Kidney (tissue), 22 donors: ENCODE measurements at places on chromosomes 13 and 19. TPM values are rescaled to one million over a fixed set of nuclear protein-coding genes. Genes with fewer than 3 reads are reported as not detected.

GRCh38 chr19:32498648-32499200 is 82.3 kb upstream of the PDCD5 start:
- H3K27me3 ChIP-seq, result no peaks in the 10 kb centered on the region
- H3K27ac ChIP-seq, result no peak overlapping the region
- H3K4me1 ChIP-seq, result no peaks in the 10 kb centered on the region
- no peak for DNase-seq

- no peaks in the 10 kb centered on the region for H3K4me1 ChIP-seq
- DNase-seq, result no peak
- no peaks in the 10 kb centered on the region for H3K27me3 ChIP-seq
- H3K4me3 ChIP-seq, result no peak overlapping the region
These were observed 9.3 kb downstream of the FAM124A start for GRCh38 chr13:51231456-51231855.

DNA sequence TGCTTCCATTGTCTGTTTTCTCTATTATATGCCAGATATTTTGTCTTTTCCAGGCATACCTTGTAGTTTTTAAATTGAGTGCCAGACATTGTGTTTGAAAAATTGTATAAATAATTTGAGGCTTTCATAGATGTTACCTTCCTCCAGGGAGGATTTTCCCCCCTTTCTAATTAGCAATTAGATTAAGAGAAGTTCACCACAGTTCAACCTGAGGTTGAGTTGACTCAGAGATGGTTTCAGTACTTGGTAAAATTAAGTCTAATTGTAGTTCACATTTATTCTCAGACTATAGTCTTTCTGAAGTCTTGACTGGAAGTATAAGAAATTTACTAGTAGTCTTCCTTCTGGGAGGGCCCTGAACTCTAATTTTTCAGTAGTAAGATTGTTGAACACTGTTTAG is 104.1 kb upstream of the SCEL start:
- no peaks in the 10 kb centered on the region for H3K4me1 ChIP-seq
- no peaks in the 10 kb centered on the region for H3K36me3 ChIP-seq
- no peaks in the 10 kb centered on the region for H3K27me3 ChIP-seq
- H3K4me3 ChIP-seq, result no peak overlapping the region
- DNase-seq, result no peak

DNA sequence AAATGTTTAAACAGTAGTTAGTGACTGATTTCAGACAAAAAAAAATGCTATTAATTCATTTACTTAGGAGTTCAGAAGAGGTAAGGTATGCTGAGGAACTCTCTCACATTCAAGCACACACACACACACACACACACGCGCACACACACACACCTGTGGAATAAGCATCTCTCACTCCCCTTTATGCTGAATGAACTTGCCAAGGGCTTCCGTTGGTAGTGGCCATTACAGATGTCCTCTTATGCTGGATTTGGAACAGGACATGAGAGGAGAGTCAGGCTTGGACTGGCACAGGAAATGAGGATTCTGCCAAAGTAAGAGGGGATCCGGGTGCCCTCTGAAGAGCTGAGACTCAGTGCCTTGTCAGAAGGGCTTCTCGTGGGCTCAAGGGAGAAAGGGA is 463.4 kb upstream of the MIR17HG start:
- H3K4me1 ChIP-seq, result no peaks in the 10 kb centered on the region
- DNase-seq, result no peak
- H3K27ac ChIP-seq, result no peak overlapping the region
- H3K36me3 ChIP-seq, result no peaks in the 10 kb centered on the region
- H3K4me3 ChIP-seq, result no peak overlapping the region

DNA sequence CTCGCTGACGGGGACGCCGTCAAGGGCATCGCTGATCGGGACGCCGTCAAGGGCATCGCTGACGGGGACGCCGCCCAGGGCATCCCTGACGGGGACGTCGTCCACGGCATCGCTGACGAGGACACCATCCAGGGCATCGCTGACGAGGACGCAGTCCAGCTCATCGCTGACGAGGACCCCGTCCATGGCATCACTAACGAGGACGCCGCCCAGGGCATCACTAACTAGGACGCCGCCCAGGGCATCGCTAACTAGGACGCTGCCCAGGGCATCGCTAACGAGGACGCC is 945.2 kb downstream of the TUBA3C start:
- H3K27me3 ChIP-seq, result no peaks in the 10 kb centered on the region
- no peaks in the 10 kb centered on the region for H3K36me3 ChIP-seq
- H3K4me1 ChIP-seq, result no peaks in the 10 kb centered on the region
- no peak overlapping the region for H3K27ac ChIP-seq
- no peak overlapping the region for H3K4me3 ChIP-seq
- no peak for DNase-seq

GRCh38 chr13:88068975-88069374 is 397.8 kb downstream of the SLITRK5 start:
- no peak overlapping the region for H3K27ac ChIP-seq
- H3K36me3 ChIP-seq, result no peaks in the 10 kb centered on the region
- H3K4me3 ChIP-seq, result no peak overlapping the region
- no peak for DNase-seq
- no peaks in the 10 kb centered on the region for H3K4me1 ChIP-seq
- no peaks in the 10 kb centered on the region for H3K27me3 ChIP-seq

DNA sequence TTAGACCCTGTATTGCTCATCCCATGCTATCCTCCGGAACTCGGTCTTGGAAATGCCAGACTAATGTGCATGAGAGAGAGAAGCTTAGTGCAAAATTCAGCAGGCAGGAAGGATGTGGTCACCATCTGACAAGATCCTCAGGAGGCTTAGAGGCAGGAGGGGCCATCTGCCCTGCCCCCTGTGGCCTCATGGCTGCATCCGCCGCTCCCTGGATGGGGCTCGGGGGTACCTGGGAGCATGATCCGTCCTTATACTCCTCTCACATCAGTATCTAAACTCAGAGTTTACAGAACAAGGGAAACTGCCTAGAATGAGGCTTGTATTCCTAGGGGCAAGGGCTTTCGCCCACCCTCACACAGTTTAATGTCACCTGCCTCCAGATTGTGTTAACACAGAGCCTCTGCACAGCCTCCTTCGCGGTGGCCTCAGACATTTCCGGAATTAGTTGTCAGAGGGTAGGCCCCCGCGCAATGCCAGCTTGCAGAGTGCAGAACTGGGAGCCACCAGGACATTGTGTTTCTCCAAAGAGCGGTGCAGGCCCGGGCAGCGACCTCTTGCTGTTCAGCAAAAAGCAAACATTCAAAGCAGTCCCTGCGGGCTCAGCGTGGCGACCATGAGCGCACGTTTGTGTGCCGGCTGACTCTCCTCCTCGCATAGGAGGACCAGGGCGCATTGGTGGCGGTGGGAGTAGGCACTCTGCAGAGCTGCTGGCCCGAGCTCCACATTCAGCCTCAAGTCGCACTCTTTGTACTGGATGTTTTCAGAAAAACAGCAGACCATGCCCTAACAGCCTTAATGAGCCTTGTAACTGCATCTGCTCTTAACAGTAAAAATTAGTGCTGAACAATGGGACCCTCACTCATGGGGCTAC is 39.1 kb downstream of the GPR12 start:
- no peak for DNase-seq
- H3K27ac ChIP-seq, result no peak overlapping the region
- H3K27me3 ChIP-seq, result no peaks in the 10 kb centered on the region

DNA sequence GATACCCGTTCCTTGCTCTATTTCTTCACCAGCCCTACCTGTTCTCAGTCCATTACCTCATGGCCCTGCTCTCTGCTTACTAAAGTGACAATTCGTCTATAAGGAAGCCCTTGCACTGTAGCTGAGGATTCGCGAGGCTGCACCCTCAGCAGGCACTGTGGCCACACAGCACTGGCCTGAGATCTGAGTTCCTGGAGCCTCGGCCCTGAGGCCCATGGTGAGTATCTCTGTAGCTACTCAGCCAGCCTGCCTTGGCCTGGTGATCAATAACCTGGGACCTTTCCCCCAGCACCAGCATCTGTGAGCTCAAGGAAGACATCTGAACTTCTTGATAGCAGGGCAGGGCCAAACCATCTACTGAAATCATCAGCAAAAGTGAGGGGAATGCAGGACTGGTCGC is 90.7 kb downstream of the RGCC start:
- no peak overlapping the region for H3K4me3 ChIP-seq
- no peaks in the 10 kb centered on the region for H3K36me3 ChIP-seq
- H3K27ac ChIP-seq, result no peak overlapping the region
- no peaks in the 10 kb centered on the region for H3K4me1 ChIP-seq
- no peak for DNase-seq

Gene TUBB4A
- total RNA-seq, result 4.4 TPM

DNA sequence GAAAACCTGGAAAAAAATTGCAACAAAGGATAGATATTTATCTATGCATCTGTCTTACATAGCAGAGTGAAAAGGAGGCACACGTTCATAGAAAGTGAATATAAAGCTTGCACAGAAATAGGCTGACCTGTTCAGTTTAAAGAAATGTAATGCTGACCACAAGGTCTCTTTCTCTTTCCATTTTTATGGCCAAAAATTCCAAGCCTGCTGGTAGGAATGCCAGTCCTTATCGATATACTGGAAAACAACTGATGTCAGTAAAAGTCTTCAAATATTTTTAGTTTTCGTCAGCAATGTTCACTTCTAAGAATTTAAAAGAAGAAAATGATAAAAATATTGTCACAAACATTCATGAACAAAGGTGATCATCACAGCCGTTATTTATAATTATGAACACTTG is 59.0 kb upstream of the MCF2L start:
- peaks cover 2% of the 10 kb centered on the region for H3K36me3 ChIP-seq
- H3K4me3 ChIP-seq, result no peak overlapping the region
- H3K27me3 ChIP-seq, result no peaks in the 10 kb centered on the region

DNA sequence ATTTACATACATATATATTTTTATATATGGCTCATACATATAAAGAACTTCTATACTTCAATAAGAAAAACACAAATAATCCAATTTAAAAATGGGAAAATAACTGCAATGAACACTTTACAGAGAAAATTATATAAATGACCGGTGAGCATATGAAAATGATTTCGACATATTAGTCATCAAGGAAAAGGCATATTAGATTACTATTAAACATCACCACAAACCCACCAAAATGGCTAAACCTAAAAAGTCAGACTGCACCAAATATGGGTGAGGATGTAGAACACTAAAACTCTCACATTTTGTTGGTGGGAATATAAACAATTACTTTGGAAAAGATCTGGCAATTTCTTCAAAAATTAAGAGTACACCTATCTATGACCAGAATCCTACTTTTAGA is 316.2 kb downstream of the ENOX1 start:
- H3K4me1 ChIP-seq, result no peaks in the 10 kb centered on the region
- H3K27ac ChIP-seq, result no peak overlapping the region
- H3K36me3 ChIP-seq, result no peaks in the 10 kb centered on the region

Gene MAST1
- 0.35 TPM for total RNA-seq

Gene TMEM150B
- total RNA-seq, result 3.6 TPM

DNA sequence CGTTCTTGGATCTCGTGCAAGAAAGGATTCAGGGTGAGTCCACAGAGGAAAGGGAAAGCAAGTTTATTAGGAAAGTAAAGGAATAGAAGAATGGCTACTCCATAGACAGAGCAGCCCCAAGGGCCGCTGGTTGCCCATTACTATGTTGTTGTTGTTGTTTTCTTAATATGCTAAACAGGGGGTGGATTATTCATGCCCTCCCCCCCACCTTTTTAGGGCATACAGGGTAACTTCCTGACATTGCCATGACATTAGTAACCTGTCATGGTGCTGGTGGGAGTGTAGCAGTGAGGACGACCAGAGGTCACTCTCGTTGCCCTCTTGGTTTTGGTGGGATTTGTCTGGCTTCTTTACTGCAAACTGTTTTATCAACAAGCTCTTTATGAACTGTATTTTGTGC is 29.1 kb upstream of the PCDH9 start:
- H3K27me3 ChIP-seq, result no peaks in the 10 kb centered on the region
- no peak overlapping the region for H3K4me3 ChIP-seq
- H3K27ac ChIP-seq, result no peak overlapping the region
- DNase-seq, result no peak
- H3K36me3 ChIP-seq, result no peaks in the 10 kb centered on the region
- H3K4me1 ChIP-seq, result no peaks in the 10 kb centered on the region

Gene CDX2
- not detected for total RNA-seq

Gene RGCC
- total RNA-seq, result 12.9 TPM

- no peak for DNase-seq
- no peak overlapping the region for H3K27ac ChIP-seq
- peaks cover 22% of the 10 kb centered on the region for H3K27me3 ChIP-seq
- no peaks in the 10 kb centered on the region for H3K4me1 ChIP-seq
- H3K4me3 ChIP-seq, result peak overlapping the region; percentile 62
These were observed 616 bp downstream of the TSHZ3 start for GRCh38 chr19:31348481-31349159.

Gene FOXA3
- total RNA-seq, result 3.7 TPM

- no peak overlapping the region for H3K4me3 ChIP-seq
- DNase-seq, result no peak
- no peaks in the 10 kb centered on the region for H3K4me1 ChIP-seq
- no peaks in the 10 kb centered on the region for H3K27me3 ChIP-seq
- no peaks in the 10 kb centered on the region for H3K36me3 ChIP-seq
These were observed 936.9 kb downstream of the EFNB2 start for GRCh38 chr13:105598529-105598928.

Gene LIG1
- total RNA-seq, result 25.9 TPM

DNA sequence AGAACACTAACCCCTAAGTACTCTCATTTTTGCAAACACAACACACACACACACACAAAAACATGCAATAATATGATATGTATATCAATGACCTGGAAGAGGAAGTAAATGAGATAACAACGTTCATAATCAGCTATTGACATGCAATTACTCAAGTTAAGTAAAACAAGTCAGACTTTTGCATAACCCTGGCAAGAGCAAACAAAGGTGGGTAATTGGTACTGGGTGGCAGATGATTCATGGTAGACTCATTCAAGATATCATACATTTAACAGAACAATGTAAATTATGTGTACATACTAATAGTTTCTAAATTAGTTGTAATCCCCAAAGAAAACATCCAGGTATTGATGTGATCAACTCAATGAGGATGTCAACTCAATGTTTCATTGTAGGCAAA is 508.8 kb downstream of the DACH1 start:
- H3K27ac ChIP-seq, result no peak overlapping the region
- no peaks in the 10 kb centered on the region for H3K4me1 ChIP-seq
- no peak for DNase-seq
- H3K27me3 ChIP-seq, result no peaks in the 10 kb centered on the region
- no peak overlapping the region for H3K4me3 ChIP-seq

DNA sequence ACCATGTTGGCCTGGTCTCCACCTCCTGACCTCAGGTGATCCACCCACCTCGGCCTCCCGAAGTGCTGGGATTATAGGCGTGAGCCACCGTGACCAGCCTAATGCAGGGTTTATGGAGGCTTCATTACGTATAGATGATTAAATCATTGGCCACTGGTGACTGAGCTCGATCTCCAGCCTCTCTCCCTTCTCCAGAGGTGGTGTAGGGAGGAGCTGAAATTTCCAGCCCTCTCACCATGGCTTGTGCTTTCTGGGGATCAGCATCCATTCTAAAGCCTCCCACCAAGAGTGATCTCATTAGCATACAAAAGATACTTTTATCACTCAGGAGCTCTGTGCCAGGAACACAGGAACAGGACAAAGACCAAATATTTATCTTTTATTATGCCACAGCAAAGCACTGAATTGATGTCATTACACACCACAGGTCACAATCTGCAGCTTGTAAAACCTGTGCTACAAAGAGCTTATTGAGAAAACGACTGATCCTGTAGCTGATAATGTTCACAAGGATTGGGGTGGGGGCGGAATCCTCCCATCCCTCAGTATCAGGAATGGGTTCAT is 32.4 kb downstream of the RHPN2 start:
- no peak overlapping the region for H3K27ac ChIP-seq
- H3K36me3 ChIP-seq, result no peaks in the 10 kb centered on the region
- H3K4me3 ChIP-seq, result no peak overlapping the region
- H3K27me3 ChIP-seq, result no peaks in the 10 kb centered on the region
- no peaks in the 10 kb centered on the region for H3K4me1 ChIP-seq

Gene COL4A2
- total RNA-seq, result 265 TPM

Gene ZNF493
- total RNA-seq, result 26.7 TPM
